ENCODE measurements at places on chromosomes 2 and 18.

- H3K27ac ChIP-seq, result no peak overlapping the region
- no peak overlapping the region for H3K4me3 ChIP-seq
- no peaks in the 10 kb centered on the region for H3K36me3 ChIP-seq
These were observed 145.1 kb downstream of the B3GNT2 start for GRCh38 chr2:62340994-62341484.

DNA sequence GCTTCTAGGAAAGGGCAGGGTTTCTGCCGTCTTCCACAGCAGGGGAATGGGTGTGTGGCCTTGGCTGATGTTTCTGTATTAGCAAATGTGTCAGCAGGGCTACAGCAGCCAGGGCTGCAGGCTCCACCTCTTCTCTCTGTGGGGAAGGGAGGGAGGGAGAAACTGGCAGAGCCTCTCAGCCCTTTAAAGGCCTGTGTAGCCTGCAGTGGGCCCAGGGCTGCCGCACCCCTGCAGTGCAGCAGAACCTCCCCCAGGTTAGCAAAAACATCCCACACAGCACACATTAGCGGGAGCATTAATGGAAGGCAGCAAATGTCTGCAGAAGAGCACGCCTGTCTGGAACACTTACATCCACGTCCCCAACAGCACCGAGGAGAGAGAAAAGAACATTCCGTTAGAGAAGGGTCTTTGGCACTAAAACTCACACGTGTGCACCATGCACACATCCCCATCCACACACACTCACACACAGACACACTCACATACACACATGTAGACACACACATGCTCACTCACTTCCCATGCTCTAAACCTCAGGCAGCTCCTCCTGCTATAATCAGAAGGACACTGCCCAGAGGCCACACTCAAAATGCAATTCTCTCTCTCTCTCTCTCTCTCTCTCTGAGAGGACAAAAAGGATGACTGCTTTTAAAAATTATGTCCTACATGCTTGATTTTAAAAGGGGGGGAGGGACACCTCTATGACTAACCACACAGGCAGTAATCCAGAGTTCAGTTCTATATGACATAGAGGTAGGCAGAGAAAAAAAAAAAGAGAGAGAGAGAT is 24.1 kb downstream of the MRPL35 start:
- no peaks in the 10 kb centered on the region for H3K36me3 ChIP-seq
- no peaks in the 10 kb centered on the region for H3K27me3 ChIP-seq
- no peak overlapping the region for H3K27ac ChIP-seq

DNA sequence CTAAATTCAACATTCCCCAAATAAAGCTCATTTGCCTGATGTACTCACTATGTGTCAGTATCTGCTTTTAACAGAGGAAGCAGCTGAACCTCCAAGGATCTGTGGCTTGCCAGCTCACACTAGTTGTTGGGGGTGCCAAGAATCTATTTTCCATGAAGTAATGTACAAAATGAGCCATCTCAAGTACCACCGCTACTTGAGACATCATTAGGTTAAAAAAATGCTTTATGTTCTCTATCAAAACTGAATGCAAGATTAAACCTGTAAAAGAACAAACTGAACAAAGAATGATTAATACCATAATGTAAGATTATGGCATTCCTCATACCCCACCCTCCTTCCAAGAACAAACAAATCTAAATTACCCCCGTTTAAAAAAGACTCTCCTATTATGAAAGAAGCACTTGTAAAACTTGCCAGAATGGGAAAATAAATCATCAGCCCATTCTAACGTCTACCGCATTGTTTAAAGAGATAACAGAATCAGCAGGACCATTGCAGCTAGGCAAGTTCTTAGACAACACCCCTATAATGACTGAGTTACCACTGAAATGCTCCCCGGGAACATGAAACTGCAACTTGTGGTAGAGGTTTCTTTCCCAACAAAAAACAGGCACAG is 471.6 kb downstream of the DLGAP1 start:
- DNase-seq, result no peak
- H3K4me1 ChIP-seq, result peaks cover 7% of the 10 kb centered on the region
- no peaks in the 10 kb centered on the region for H3K27me3 ChIP-seq
- no peak overlapping the region for H3K4me3 ChIP-seq
- no peak overlapping the region for H3K27ac ChIP-seq
- no peaks in the 10 kb centered on the region for H3K36me3 ChIP-seq

DNA sequence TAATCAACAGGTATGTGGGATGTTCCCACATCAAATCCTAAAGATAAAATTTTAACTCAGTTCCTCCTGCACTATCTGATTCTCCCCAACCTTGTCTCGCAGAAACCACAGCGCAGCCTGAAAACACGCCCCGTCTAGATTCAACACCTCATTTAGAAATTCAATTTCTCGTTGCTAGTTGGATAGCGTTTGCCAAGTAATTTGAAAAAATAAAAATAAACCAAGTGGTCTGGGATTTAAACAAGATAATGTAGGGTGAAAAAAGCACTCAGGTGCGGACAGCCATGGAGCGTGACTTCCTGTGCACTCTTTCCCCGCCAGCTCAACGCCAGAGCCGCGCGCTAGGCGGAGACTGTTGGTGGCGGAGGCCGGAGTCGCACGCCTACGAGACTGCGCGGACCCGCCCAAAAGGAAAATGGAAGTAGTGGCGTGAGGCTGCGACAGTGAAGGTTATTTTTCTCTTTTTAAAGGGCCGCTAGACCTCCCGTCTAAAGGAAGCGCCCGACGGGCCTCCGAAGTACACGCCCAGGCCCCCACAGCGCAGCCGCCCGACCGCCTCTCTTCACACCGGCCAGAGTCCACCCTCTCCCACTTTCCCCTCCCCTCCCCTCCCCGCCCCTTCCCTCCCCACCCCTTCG is 615 bp upstream of the CCNT2 start:
- DNase-seq, result no peak
- peak overlapping the region; percentile 97 for H3K4me3 ChIP-seq
- H3K4me1 ChIP-seq, result peaks cover 51% of the 10 kb centered on the region
- H3K27me3 ChIP-seq, result peaks cover 16% of the 10 kb centered on the region
- peaks cover 5% of the 10 kb centered on the region for H3K36me3 ChIP-seq

DNA sequence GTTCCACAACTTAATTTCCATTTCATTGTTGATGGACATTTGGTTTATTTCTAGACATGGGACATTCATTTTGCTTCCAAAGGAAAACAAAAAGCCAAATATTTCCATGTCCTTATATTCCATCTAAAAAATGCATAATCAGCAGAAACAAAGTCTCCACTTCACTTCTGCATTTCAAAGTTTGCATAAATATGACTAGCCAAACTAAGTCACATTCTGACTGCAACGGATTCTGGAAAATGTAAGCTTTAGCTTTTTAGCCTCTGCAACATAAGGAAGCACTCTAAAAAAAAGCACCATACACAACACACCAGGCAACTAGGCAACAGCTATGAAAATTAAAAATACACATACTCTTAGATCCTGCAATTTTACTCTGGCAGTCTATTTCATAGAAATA is 135.3 kb downstream of the ETAA1 start:
- no peak overlapping the region for H3K4me3 ChIP-seq
- peaks cover 3% of the 10 kb centered on the region for H3K36me3 ChIP-seq
- no peaks in the 10 kb centered on the region for H3K4me1 ChIP-seq

DNA sequence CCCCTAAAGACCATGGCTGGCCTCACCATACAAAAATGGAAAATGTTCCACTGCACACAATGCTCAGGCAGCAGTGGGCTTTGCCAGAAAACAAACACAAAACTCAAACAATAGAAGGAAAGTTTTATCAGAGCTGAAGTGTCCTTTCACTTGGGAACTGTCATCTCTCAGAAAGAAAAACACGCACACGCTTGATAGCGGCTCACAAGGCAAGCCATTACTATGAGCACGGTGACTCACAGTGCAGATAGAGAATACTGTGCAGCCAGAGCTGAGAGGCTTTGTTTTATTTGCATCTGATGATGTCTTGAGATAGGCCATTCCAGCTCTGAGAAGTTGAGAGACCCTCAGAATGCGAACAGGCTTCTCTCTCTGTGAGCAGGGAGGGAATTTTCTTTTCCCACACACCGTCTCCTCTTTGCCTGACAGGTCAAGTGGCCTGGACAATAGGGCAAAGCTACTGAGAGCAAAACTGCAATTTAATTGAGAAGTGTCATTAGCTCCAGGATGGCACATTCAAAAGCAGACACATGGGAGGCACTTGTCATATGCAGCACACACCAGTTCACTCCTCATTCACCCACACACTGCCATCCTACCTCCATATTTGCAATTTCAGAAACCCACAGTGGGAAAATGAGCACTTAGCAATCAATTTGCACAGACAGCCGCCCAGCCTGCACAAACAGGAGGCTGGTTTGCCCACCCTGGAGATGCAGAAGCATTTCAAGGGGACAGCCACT is 236.6 kb downstream of the SS18 start:
- no peak for DNase-seq
- H3K27ac ChIP-seq, result no peak overlapping the region
- no peak overlapping the region for H3K4me3 ChIP-seq
- H3K27me3 ChIP-seq, result no peaks in the 10 kb centered on the region

DNA sequence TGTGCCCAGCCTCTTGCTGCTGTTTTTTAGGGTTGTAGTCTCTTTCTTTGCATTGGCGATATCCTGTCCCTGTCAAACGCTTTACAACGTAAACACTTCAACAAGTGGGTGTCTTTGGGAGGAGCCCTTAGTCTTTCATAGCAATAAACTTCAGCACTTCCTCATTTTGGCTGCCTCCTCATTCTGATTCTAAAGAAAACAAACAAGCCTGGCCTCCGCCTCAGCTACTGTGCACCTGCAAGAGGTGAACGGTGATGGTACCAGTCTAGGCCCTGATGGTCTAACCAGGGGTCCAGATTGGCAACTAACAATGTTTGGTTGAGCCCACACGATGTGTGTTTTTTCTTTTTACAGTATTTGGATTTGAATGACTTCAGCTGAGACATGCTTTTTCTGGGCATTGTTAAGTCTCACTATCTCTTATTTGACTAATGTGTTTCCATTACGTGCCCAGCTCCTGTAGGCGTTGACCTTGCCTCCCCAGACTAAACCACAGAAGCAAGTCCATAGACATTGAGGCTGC is 53.2 kb upstream of the CUL3 start:
- H3K36me3 ChIP-seq, result no peaks in the 10 kb centered on the region
- no peaks in the 10 kb centered on the region for H3K27me3 ChIP-seq
- H3K4me3 ChIP-seq, result no peak overlapping the region
- DNase-seq, result no peak

DNA sequence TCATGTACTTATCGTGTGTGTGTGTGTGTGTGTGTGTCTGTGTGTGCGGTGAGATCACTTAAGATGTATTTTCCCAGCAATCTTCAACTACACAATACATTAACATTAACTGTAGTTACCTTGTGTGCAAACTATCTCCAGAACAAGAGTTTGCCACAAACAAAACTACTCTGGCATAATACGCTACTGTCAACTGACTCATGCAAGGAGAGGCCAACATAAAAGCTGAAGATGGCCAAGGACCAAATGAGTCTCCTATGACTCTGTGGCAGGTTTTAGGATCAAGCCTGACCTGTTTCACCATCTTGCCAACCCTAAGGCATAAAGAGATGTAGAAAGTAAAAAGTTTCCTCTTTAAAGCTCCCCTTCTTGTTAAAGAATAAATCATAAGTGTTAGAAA is 20.1 kb downstream of the CYB5A start:
- H3K27me3 ChIP-seq, result peaks cover 3% of the 10 kb centered on the region
- H3K4me3 ChIP-seq, result no peak overlapping the region
- H3K36me3 ChIP-seq, result no peaks in the 10 kb centered on the region
- no peak overlapping the region for H3K27ac ChIP-seq

- H3K4me3 ChIP-seq, result no peak overlapping the region
- H3K4me1 ChIP-seq, result no peaks in the 10 kb centered on the region
- peaks cover 2% of the 10 kb centered on the region for H3K27me3 ChIP-seq
These were observed 120.3 kb downstream of the TTC27 start for GRCh38 chr2:32748158-32748557.

Measured in immature natural killer cell (primary cell).